Germinal center (tissue), 1 donor: ENCODE measurements at places on chromosomes 3 and 15.
A peak's percentile ranks its signal among the peaks of the same experiment; 100 is the strongest.

GRCh38 chr3:184633237-184633579, 71.6 kb downstream of the EPHB3 start:
- no peak for DNase-seq

- no peak for DNase-seq
Observed at GRCh38 chr15:64249883-64250575, 87.2 kb upstream of the PPIB start.

- DNase-seq = peak; percentile 32
Observed at GRCh38 chr15:57376696-57377477, 582 bp downstream of the CGNL1 start.

GRCh38 chr15:63251701-63252100, 25.7 kb upstream of the APH1B start:
- no peak for DNase-seq
